ENCODE measurements at places on chromosomes 6 and 20. TPM values are rescaled to one million over a fixed set of nuclear protein-coding genes. Genes with fewer than 3 reads are reported as not detected.

DNA sequence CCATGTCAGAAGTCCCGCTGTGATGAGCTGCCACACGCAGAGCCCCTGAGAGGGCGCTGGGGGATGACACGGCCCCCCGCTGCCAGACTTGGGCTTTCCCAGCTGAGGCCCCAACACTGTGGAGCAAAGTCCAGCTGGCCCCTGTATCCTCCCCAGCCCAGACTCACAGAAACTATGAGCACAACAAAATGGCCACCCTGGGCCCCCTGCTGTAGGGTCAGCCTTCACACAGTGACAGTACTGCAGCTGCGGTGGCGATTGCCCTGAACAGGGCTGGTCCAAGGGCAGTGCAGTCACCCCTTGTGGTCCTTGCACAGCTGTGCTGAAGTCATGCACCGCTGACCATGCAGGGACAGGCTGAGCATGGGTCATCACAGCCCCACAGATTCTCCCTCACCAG, 78.2 kb upstream of the CST7 start:
- DNase-seq, result no peak

DNA sequence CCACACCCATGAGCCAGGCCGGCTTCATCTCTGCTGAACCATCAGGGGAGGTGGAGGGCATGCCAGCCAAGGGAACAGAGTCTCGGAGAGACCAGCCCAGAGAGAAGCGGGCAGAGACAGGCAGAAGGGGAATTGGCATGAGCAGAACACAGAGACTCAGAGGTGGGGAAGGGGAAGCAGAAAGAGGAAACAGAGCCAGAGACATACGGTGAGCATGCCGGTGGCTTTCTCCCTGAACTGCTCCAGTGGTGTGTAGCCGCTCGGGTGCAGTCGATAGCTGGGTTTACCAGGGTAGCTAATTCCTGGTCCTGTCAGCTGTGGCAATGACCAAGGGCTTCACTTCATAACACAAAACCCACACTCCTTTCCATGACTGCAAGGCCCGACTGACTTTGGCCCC, 83.6 kb upstream of the CCDC167 start:
- DNase-seq, result no peak

DNA sequence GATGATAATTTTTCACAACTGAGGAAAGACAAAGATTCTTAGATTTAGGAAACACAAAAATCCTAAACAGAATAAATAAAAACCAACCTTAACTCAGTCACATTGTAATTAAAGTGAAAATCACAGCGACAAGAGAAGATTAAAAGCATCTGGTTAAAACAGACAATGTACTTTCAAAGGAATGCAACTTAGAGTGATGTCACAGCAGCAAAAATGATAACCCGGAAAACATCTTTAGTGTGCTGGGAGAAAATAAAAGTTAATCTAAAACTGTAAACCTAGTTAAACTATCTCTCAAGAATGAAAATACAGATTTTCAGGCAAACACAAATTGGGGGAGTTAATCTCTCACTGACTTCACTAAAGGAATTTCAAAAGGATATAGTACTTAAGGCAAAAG, 76.8 kb upstream of the OGFRL1 start:
- DNase-seq, result no peak

DNA sequence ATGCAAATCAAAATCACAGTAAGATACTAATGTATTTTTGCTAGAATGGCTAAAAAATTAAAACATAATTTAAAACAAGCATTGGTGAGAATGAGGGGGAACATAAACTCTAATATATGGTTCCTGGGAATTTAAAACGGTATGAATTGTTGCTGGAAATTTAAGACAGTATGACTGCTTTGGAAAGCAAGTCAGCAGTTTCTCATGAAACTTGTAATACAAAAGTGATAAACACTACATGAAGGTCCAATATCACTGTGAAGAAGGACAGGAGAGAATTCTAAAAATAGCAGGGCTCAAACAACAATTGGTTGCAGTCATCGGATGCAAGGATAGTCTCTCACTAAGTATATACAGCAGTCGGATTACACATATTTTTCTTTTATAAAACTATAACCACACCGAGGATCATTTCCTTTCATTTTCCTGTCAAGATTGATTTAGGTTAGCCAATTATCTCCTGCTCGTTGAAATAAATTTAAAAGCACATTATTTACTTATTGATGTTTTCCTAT, 18.5 kb upstream of the PRSS16 start:
- DNase-seq, result no peak

DNA sequence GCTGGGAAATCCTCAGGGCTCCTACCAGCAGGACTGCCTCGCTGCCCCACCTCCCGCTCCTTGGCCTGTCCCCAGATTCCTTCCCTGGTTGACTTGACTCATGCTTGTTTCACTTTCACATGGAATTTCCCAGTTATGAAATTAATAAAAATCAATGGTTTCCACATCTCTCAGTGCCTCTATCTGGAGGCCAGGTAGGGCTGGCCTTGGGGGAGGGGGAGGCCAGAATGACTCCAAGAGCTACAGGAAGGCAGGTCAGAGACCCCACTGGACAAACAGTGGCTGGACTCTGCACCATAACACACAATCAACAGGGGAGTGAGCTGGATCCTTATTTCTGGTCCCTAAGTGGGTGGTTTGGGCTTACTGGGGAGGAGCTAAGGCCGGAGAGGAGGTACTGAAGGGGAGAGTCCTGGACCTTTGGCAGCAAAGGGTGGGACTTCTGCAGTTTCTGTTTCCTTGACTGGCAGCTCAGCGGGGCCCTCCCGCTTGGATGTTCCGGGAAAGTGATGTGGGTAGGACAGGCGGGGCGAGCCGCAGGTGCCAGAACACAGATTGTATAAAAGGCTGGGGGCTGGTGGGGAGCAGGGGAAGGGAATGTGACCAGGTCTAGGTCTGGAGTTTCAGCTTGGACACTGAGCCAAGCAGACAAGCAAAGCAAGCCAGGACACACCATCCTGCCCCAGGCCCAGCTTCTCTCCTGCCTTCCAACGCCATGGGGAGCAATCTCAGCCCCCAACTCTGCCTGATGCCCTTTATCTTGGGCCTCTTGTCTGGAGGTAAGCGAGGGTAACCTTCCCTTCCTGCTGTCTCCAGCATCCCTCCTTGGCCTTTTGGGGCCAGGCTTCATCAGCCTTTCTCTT, at the start of gene CFB:
TSS of gene CFB (plus strand) at position 589 of the 863 bp plus-strand sequence. CDS start at position 716, 127 bp downstream.
- DNase-seq, result no peak

- DNase-seq, result no peak
Observed at GRCh38 chr6:138429761-138430160, 25.7 kb downstream of the HEBP2 start.

- DNase-seq, result no peak
Observed at GRCh38 chr6:107489636-107490565, at the start of gene SOBP. SOBP (plus strand) TSS chr6:107490117; CDS start chr6:107490617, 500 bp downstream.

DNA sequence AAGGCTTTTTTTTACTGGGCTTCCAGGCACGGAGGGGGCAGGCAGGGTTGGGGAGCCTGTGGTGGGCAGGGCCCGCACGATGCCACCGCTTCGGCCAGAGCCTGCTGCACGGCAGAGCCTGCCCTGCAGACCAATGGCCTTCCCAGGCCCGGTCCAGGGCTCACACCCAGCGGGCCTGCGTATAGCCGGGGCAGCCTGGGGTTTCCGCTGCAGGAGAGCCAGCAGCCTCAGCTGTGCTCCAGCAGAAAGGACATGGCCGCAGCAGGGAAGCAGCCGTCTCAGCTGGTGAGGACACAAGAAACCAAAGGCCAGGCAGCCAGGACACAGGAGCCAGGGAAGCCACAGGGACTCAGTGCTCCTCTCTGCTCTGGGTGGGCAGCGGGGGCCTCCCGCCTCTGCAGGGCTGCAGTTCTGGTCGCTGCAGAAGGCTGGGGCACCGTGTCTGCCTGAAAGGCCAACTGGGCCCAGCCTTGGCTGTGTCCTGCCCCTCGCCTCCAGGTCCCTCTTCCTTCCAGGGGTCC, 90.6 kb downstream of the TTLL2 start:
- DNase-seq, result no peak

DNA sequence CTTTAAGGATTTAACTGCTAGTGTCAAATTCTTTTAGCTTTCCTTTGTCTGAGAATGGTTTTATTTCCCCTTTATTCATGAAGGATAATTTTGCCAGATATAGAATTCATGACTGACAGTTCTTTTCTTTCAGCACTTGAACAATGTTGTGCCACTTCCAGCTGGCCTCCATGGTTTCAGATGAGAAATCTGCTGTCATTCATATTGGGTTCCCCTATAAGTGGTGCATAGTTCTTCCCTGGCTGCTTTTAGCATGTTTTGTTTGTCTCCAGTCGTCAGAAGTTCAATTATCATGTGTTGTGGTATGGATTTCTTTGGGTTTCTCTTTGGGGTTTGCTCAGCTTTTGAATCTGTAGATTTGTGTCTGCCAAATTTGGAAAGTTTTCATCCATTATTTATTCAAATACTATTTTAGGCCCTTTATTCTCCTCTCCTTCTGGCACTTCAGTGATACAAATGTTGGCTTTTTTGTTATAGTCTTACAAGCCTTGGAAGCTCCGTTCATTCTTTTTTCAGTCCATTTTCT, 76.3 kb upstream of the TGM3 start:
- no peak for DNase-seq

DNA sequence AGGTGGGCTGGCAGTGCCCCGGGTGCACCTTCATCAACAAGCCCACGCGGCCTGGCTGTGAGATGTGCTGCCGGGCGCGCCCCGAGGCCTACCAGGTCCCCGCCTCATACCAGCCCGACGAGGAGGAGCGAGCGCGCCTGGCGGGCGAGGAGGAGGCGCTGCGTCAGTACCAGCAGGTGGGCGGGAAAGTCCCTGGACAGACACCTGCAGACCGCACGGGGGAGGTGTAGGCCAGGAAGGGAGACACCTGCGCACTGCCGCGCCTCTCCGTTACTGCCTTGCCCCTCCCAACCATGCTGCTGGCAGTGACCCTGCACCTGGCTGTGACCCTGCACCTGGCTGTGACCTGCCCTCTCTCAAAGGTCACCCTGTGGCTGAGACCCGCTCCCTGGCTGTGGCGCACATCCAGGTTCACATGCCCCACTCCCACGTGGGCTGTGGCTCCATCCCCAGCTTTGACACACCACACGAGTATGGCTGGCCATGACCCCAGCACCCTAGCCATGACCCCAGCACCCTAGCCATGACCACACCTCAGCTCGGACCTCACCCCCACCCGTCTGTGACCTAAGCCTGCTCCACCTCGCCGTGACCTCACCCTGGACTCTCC, 11.6 kb downstream of the RBCK1 start:
- no peak for DNase-seq

The CASS4 gene
- 2.8 TPM for polyA plus RNA-seq

The SRMS gene
- polyA plus RNA-seq, result 0.21 TPM

The DLK2 gene
- 0.90 TPM for polyA plus RNA-seq

The SIRT5 gene
- 19.9 TPM for polyA plus RNA-seq
